GM10248 (cell line): ENCODE measurements at places on chromosomes 16 and 17.

- peak; percentile 84 for DNase-seq
Observed at GRCh38 chr16:3654249-3654991, at the start of gene DNASE1. DNASE1 (plus strand) TSS chr16:3654691; CDS start chr16:3655374, 683 bp downstream.

DNA sequence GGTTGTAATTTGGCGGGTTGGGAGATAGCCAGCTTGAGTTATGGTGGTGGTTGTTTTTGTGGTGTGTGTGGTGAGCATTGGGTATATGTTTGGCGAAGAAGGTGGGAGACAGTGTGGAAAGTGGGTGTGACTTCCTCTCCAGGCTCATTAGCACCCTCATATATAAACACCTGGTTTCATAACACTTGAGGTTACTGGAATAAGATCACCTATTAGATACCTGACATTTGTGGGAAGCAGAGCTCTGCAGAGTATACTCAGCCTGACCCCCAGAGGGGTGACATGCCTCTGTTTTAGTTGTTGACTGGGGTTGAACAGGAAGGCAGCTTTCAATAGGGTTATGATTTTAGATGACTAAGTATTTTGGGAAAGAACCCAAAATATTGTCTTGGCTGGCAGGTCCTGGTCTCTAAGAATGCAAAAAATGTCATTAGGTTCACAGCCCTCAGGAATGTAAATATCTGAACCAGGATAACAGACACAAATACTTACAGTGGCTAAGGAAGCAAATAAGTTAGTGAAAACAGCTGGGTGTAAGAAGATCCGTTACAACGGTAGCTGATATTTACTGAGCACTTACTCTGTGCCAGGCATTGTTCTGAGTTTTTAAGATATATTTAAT lies 18.3 kb upstream of the EFCAB13 start:
- no peak for DNase-seq

DNA sequence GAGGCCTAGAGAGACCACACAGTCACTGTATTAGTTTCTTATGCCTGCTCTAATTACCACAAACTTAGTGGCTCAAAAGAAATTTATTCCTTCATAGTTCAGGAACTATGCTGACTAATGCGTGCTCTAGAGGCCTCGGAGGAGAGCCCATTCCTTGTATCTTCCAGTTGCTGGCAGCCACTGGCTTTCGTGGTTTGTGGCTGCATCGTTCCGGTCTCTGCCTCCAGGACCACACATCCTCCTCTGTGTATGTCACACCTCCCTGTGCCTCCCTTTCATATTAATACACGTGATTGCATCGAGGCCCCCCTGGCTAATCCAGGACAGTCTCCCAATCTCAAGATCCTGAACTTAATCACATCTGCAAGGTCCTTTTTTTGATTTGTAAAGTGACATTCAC lies 16.9 kb upstream of the MYLK3 start:
- DNase-seq: no peak

DNA sequence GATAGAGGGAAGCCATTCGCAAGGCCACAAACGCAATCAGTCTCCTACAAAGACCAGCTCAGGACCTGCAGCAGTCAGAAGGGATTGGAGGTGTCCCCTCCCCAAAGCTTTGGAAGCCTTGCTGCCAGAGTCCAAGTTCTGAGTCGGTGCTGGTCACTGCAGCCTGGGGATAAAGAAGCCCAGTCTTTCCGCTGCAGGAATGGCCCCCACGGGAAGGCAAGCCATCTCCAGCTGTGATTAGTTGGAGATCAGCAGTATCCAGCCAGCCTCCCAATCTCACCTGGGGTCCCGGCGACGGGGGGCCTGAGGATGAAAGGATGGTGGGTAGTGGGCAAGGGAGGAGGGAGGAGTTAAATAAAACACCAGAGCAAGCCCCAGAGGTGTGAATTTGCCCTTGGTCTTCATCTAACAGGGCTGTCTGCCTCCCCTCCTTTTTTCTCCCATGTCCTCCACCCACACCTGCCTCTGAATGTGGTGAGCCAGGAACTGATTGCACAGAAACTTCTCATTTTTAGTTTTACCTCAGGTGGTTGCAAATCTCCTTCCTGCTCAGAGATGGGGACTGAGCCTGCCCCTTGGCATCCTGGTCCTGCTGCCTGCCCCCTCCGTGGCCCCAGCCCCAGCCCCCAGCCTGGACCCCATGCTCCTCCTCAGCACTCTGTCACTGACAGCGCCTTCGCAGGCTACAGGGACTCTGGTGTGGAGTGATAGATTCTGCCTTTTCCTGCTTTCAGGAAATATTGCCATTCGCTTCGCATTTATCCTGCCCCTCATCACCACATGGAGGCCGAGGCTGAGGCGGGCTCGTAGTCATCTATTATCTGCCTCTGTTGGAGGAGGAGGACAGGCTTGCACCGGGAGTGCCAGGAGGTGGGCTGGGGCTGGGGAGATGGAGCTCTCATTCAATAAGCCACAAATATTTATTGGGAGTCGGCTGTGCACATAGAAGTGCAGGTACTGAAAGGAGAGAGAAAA lies 262.9 kb upstream of the SDK2 start:
- DNase-seq: no peak

GRCh38 chr16:2155977-2156848 lies 631 bp downstream of the TRAF7 start:
- no peak for DNase-seq

GRCh38 chr17:68711858-68712257 lies 110.7 kb upstream of the FAM20A start:
- no peak for DNase-seq

GRCh38 chr16:35575432-35575821 lies 2116.0 kb downstream of the TP53TG3F start:
- no peak for DNase-seq

- DNase-seq: no peak
Observed at GRCh38 chr16:71927787-71928186, 32.5 kb downstream of the IST1 start.

- DNase-seq: no peak
Observed at GRCh38 chr16:57486858-57487834, 853 bp upstream of the DOK4 start.

- no peak for DNase-seq
Observed at GRCh38 chr17:66805567-66805966, 29.4 kb upstream of the CACNG5 start.

DNA sequence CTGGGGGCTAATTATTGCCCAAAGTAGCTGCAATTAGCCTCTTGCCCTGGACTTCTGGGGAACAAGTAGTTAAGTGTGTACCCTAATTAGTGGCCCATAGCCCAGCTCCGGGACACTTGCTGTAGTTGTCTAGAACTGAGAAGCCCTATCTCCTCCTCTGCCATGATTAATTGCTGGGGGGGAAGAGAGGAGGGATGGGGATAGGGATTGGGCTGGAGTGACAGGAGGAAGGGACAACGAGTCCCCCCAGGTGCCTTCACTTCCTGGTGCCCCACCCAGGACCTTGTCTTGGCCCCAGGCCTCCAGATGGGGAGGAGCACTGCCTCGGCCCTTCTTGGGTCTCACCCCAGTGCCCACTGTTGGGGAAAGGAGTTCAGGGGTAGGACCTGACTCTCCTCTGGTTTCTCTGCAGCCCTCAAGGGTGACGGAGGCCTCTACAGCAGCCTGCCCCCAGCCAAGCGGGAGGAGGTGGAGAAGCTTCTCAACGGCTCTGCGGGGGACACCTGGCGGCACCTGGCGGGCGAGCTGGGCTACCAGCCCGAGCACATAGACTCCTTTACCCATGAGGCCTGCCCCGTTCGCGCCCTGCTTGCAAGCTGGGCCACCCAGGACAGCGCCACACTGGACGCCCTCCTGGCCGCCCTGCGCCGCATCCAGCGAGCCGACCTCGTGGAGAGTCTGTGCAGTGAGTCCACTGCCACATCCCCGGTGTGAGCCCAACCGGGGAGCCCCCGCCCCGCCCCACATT lies 17.4 kb downstream of the NGFR start:
- no peak for DNase-seq

DNA sequence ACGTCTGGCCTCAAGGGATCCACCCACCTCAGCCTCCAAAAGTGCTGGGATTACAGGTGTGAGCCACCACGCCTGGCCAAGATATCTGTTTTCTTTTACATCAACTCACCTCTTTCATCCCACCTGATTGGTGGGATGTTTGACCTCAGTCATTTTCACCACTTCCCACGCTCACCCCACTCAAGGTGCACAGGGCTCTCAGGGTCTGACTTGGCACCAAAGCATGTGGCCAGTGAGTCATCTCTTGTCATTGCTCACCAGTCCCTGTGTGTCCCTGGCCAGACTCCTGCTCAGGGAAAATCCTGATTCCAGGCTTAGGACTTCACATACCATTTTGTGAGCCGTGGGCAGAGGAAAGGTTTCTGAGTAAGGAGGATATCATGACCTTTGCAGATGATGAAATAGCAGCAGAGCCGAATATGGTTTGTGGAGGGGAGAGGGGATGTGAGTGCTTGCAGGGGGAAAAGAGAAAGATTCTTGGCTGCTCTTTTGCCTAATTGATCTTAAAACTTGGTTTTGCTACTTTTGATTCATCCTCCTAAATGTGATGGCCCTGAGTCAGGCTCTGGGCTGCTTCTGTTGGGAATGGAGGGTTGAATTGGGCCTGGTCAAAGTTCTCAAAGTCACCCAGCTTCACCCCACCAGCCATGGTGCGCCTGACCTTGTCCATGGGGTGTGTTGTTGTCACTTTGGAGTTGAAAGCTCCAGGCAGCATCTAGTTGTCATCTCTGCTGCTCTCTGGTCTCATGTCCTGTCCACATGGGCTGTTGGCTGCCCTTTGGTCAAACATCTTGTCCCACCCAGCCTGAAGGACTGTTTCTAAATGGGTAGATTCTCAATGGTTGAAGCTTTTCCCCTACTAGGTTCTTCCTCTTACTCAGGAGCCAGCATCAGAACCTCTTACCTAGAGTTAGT lies 6.0 kb upstream of the KCNH6 start:
- DNase-seq: no peak

GRCh38 chr16:11356573-11357331 lies 11.5 kb downstream of the RMI2 start:
- peak; percentile 69 for DNase-seq

DNA sequence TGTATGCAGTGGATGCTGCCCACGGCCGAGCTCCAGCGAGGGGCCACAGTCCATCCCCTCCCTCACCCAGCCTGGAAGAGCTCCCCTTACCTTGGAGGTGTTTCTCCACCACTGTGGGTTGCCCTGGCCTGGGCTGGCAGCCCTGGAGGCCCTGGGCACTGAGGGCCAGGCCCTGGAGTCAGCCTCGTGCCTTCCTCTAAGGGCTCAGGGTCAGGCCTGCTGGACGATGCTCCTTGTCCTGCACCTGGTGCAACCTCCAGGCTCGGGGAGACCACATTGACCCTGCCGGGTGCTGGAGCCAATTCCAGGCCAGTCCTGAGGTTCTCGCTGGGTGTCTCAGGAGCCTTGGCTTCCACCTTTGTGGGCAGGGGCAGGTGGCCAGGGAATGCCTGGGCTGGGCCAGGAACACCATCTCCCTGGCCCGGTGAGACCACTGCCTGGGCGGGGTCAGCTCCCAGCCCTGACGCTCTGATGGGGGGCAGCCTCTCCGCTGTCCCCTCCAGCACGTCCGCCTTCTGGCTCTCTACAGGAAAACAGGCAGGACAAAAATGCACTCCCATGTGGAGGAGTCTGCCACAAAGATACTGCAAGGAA lies 10.4 kb downstream of the MYLK3 start:
- DNase-seq: no peak
